Umbilical cord (tissue), 2 donors: ENCODE measurements at places on chromosomes 12 and 14.

DNA sequence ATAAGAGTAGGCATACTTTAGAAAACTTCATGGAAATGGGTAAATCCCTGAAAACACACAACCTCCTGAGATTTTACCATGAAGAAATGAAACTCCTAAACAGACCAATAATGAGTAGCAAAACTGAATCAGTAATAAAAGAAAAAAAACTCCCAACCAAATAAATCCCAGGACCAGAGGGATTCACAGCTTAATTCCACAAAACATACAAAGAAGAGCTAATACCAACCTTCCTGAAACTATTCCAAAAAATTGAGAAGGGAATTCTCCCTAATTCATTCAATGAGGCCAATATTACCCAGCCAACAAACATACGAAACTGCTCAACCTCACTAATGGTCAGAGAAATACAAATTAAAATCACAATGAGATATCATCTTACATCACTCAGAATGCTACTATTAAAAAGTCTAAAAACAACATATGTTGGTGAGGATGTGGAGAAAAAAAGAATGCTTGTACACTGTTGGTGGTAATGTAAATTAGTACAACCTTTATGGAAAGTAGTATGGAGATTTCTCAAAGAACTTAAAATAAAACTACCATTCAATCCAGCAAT is 97.3 kb upstream of the ST8SIA1 start:
- DNase-seq: no peak

GRCh38 chr12:104569346-104570173 is 112.8 kb downstream of the CHST11 start:
- DNase-seq: no peak

GRCh38 chr12:105342464-105342863 is 12.0 kb downstream of the C12orf75 start:
- DNase-seq: no peak

GRCh38 chr12:64550755-64551154 is 59.5 kb upstream of the RASSF3 start:
- no peak for DNase-seq

GRCh38 chr14:92584816-92585215 is 71.2 kb downstream of the RIN3 start:
- no peak for DNase-seq

DNA sequence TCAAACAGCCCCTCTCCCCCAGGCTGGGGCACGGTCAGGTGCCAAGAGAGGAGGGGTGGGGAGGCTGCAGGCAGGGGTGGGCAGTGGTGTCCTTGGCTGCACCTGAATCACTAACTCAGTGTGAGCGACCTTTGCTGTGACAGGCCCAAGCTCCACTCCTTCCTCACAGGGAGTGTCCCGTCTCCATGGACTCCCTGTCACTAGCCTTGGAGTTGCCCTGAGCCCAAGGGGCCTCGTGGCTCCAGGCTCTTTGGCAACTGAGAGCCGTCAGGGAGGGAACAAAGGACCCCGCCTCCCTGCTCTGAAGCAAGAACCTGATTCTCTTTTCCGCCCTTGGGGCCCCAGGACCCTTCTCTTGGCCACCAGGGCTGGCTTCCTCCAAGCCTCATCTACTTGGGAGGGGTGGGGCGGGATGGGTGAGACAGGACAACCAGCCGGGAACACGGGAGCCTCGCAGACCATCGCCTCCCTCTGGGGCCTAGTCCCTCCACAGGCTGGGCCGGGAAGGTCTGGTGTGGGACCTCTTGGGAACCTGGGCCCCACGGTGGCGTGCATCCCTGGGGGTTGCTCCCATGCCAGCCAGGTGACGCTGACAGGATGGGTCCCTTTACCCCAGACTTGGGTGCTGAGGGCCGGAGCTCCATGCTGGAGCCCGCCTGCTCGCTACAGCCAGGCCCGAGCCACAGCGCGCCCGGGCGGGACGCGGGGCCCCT is 935 bp upstream of the ADSS1 start:
- no peak for DNase-seq

GRCh38 chr14:51638071-51638944 is 13.4 kb upstream of the FRMD6 start:
- DNase-seq: peak; percentile 30

DNA sequence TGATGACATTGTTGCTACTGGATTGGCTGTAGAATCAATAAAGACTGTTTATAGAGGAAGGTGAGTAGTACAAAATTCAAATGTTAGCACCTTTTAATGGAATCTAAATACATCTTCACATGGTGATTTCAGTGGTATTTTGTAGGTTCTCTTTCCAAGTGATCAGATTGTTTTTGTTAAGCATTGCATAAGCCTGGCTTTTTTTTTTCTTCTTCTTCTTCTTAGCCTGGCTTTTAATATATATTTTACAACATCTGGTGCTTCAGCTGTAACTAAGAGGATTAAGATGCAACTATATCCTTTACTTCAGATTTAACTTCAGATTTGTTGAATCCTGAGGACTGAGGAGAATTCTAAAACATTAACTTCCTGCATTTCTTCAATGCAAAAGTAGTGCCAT is 57.3 kb upstream of the ATF1 start:
- no peak for DNase-seq

DNA sequence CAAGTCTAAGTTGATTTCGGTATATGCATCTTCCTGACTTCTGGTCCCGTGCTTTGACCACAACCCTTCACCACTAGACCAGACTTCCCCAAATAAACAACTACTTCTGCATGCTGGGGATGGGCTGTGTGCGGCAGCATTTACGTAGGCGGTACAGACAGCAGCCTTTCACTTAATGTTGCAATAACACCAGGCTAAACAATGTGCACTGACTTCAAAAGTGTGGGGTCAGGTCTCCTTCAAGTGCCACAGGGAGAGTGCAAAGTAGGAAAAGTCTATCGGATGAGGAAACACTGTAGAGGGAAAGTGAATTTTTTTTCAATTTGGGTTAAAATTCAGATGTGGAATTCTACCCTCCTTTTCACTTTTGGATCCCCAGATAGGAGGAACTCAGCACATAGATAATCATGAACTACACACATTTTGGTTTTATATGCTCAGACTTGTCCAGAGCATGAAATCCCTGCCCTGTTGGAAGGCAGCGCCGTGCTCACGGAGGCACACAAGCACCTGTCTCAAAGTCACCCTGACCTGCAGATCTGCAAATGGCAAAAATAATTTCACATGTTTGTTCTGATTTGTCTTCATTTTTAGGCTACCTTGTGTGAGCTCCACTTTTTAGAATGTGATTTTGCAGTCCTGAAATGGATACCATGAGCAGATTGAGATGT is 3.6 kb upstream of the FOS start:
- DNase-seq: peak; percentile 74

GRCh38 chr12:103877934-103878510 is 37.0 kb upstream of the NT5DC3 start:
- peak; percentile 76 for DNase-seq

- DNase-seq: no peak
Measured at GRCh38 chr14:95463171-95463901, 53.1 kb downstream of the SYNE3 start.

GRCh38 chr12:3632256-3632655 is 120.7 kb downstream of the CRACR2A start:
- DNase-seq: no peak

DNA sequence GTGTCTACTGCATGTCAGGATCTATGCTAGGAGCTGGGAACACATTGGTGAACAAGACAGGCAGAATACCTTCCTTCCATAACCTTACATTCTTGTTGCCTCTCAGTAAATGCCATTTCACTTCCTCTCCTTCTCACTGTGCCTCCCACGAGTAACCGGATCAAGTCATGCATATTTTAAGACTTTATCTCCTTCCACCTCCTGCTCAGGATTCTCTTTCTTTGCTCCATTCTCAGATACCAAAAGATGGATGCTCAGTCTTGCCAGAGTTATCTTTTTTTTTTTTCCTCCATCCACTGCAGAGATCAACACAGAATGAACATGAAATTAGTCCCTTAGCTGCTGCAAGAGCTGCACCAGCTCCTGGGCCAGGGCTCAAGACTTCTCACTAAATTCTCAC is 20.0 kb upstream of the APPL2 start:
- DNase-seq: no peak

DNA sequence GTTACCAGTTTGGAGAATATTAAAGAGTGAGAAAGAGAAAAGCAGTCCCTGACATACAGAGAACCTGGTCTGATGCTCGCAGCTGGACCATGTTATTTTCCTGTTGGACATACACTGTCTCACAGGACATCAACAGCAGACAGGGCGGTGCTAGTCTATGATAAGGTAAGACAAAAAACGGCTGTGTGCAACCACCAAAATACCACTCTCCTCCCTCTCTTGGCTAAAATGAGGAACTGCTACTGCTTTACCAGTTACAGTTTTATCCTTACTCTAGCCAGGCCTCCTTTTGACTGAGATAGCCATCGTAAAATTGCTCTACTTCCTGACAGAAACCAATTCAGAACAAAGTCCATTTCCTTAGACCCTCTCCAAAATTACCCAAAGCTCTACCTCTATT is 47.0 kb upstream of the ERGIC2 start:
- DNase-seq: no peak

- DNase-seq: no peak
Measured at GRCh38 chr12:90622431-90622830, 332.5 kb downstream of the CCER1 start.

DNA sequence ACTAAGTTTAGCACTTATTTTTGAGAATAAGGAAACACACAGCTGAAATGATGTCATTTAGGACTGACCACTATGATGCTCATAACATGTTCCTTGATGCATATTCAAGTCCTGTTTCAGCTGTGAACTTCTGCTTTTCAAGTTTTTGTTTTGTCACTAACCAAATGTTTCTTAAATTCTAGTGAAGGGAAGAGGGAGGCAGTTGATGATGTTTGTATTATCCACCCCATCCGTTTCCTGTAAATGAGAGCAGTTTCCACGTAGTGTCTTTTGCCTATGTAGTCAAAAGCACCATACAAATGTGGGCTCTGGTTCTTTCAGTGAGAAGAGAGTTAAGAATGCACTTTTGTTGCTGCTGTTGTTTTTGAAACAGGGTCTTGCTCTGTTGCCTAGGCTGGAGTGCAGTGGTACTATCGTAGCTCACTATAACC is 491.8 kb downstream of the PCNX1 start:
- no peak for DNase-seq

- DNase-seq: no peak
Measured at GRCh38 chr12:19710811-19711793, 271.8 kb downstream of the AEBP2 start.

- DNase-seq: no peak
Measured at GRCh38 chr12:42145552-42146215, 1.0 kb upstream of the GXYLT1 start.

- DNase-seq: no peak
Measured at GRCh38 chr12:66661357-66661756, 17.5 kb downstream of the GRIP1 start.

DNA sequence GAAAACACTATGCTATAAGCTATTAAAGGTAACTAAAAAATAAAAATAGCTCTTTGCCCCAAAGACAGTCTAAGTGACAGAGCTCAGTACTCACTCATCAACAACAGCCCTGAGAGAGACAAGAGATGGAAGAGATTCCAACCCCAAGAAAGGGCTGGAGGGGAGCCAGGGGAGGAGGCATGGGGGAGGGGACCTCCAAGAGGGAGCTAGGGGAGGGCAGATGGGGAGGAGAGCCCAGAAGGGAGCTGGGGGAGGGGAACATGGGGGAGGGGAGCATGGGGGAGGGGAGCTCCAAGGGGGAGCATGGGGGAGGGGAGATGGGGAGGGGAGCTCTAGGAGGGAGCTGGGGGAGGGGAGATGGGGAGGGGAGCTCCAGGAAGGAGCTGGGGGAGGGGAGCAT is 7.7 kb downstream of the SSH1 start:
- no peak for DNase-seq

- DNase-seq: no peak
Measured at GRCh38 chr14:51293149-51293911, 53.3 kb downstream of the TMX1 start.

- no peak for DNase-seq
Measured at GRCh38 chr12:131895640-131896079, 1.2 kb downstream of the ULK1 start.

GRCh38 chr12:104387190-104387589 is 69.6 kb upstream of the CHST11 start:
- DNase-seq: no peak

DNA sequence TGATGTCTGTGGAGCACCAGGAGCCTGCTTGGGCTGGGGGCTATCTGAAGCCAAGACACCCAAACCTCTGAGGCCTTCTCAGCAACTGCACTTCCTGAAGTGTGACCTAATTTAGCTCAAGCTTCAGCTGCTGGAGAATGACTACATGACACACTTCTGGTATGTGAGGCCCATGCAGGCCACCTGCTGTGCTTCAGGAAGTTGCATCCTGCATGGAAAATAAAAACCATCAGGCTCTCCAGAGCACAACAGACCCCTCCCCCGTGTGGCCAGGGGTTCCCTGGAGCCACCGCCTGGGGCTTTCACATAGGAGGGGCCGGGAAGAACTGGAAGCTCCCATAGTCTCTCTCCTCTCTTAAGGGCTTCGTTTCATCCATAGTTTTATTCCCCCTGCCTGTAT is 217.7 kb downstream of the SLC15A4 start:
- no peak for DNase-seq

GRCh38 chr12:2893007-2893406 is 2.3 kb downstream of the TULP3 start:
- peak; percentile 84 for DNase-seq

- no peak for DNase-seq
Measured at GRCh38 chr12:89073027-89073398, 279.3 kb downstream of the DUSP6 start.

- no peak for DNase-seq
Measured at GRCh38 chr14:33646692-33647260, 304.1 kb downstream of the EGLN3 start.

GRCh38 chr12:68508576-68508975 is 102.1 kb upstream of the RAP1B start:
- DNase-seq: no peak

DNA sequence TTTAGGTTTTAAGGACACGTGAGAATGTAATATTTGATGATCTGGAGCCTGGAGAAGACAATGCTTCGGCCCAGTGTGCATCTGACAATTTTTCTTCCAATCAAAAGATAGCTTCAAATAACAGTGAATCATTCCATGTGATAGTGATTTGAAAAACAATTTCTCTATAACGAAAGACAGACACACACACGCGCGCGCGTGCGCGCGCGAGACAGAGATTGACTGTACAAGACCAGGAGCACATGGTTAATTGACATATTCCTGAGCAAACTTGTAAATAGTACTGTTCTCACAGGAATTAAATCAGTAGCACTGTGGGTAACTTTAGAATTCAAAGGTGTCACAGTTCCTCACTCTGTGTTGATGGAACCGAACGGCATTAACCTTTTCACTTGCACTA is 287.5 kb upstream of the LMO3 start:
- no peak for DNase-seq

- no peak for DNase-seq
Measured at GRCh38 chr12:50569876-50570275, 65.1 kb downstream of the DIP2B start.

DNA sequence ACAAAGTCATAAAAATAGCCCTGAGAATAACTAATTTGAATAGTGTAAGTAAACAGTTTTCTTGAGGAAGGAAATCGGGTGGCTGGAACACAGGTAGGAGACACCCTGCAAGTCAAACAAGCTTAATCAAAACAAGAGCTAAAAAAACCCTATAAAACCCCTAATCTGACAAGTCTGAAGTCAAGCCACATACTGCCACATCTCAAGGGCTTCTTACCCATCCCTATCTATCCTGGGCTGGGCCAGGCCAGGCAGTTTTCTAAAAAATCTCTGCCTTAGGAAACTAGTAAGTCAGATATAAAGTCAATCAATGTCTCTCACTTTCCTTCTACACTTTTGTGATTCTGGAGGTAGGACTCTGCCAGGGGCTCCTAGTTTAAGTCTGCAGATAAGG is 15.3 kb downstream of the UBE2N start:
- DNase-seq: no peak
